ENCODE measurements at places on chromosomes 2 and 18.
A peak's percentile ranks its signal among the peaks of the same experiment; 100 is the strongest.

GRCh38 chr2:219609149-219609750 lies 11.6 kb downstream of the STK11IP start:
- no peak for DNase-seq

GRCh38 chr2:174529916-174530315 lies 43.1 kb upstream of the GPR155 start:
- no peak for DNase-seq

- DNase-seq = no peak
Measured at GRCh38 chr2:199470672-199471442, 13.1 kb upstream of the SATB2 start.

DNA sequence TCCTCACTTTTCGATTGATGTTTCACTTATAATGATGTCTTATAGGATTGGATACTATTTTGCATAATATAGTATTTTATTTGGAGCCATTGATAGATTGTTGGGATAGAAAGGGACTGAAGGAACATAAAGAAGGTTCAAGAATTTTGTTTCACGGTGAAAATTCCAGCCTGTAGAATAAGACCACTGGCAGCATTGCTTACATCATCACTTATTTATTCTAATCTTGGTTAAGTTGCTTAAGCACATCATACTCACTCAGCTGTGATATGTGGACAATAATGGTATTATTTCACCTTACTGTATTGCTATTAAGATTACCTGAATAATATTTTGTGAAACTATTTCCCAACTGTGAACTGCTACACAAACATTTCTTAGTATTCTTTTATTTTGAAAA lies 118.3 kb downstream of the FIGN start:
- no peak for DNase-seq

DNA sequence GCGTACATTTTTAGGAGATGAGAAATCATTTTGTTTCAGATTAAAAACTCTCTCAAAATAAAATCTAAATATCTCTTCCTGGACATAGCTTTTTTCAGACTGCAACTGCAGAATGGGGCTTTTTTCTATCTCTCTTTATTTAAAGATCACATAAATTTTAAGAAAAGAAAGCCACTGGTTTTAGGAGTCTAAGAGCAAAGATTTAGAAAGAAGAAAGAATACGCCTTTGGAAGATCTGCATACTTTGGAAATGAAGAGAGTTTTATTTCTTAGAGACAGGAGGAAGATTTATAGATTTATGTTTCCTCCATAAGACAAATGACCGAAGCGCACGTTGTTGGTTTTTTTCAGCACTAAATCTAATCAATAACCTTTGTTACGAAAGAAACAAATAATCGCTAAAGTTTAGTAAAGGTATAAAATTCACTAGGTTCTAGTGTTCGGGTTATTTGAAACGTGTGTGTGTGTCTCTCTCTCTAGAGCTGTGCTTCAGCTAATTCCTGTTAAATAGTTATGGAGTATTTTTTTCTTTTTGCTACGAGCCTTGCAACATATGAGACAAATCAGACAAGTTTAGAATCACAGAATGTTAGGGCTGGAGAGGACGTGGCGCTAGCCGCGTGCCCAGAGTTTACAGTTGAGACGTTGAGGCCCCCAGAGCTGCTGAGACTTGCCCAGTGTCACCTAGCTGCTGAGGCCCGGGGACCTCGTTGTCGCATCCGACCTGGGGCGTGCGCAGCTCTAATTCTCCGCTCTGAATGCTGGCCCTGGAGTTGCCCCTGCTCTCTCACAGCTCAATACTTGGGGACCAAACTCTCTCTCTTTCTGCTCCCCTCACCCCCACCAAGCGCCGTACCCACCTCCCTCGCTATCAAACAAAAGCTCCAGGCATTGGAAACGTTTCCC lies 69.9 kb downstream of the CTAGE1 start:
- no peak for DNase-seq

- no peak for DNase-seq
Measured at GRCh38 chr2:59196491-59196890, 955.4 kb upstream of the FANCL start.

- DNase-seq = peak; percentile 79
Measured at GRCh38 chr2:24360050-24360962, at the start of gene ITSN2. Gene ITSN2, minus strand, starts transcription at chr2:24360536. Its CDS starts 32,454 bp downstream, at chr2:24328082.

DNA sequence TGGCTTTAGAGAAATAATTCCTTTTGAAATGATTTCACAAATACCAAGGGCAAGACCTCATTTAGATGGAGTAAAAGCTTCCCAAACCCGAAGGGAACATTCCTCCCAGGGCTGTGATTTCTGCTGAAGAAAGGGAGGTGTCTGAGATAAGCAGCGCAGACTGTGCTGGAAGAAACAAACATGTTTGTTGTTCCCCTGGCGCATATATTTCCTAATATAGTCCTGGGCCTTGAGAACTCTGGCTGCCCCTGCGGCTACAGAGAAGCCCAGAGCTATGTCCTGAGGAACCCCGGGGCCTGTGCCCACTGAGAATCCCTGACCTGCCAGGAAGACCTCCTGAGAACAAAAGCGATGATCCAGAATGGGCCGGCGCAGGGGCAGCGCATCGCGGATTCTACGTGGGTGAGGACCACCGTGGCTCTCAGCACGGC lies 372.6 kb upstream of the NT5C1B start:
- no peak for DNase-seq

DNA sequence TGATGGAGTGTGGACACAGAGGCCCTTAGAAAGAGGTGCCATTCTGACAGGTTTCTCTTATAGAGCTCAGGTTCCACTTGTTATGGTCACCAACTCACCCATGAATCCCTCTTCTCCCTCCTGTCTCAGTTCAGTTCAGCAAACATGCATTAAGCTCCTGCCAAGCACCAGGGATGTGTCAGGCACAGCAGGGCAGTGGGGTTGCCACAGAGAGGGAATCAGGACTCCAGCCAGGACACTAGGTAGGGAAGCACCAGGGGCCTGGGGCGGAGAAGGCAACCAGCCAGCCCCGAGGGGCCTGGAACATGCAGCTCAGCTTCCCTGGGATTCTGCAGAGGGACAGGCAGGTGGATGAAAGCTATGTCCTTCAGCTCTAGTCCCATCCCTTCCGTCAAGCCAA lies 44.6 kb downstream of the TOGARAM2 start:
- DNase-seq = no peak

GRCh38 chr2:120914839-120915521 lies 179.3 kb downstream of the GLI2 start:
- peak; percentile 71 for DNase-seq

- DNase-seq = no peak
Measured at GRCh38 chr18:24910221-24910620, 441.7 kb downstream of the ZNF521 start.

- no peak for DNase-seq
Measured at GRCh38 chr2:42386682-42387081, 25.7 kb upstream of the COX7A2L start.

DNA sequence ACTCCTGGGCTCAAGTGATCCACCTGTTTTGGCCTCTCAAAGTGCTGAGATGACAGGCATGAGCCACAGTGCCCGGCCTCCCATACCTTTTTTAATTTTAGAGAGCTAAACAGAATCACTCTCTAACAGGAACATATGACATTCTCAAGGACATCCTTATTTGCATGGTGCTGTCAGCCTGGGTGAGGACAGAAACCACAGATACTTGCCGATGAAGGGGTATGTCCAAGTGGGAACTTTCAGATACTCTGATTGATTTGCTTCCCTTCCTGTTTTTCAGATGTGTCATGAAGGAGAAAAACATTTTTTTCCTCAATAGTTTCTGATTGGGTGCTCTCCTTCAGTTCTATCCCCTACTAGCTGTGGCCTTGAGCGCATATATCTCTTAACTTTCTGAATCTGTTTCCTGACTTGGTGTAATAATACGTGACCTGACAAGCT lies 49.6 kb downstream of the MYO3B start:
- DNase-seq = no peak
